ENCODE measurements at places on chromosomes 7 and 10.
A peak's percentile ranks its signal among the peaks of the same experiment; 100 is the strongest.

DNA sequence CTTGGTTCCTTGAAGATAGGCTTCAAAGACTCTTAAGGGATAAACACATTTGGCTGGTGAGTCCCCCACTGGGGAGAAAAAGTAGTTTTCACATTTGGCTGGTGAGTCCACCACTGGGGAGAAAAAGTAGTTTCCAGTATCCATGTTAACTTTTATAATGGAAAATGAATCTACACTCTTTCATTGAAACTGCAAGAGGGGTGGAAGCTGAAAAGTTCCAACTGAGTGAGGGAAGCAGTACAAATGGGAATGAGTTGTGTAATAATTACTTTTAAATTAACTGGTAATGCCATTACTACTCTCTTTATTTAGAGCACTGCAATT is 153.9 kb downstream of the MLLT10 start:
- DNase-seq, result no peak

- DNase-seq, result no peak
Measured at GRCh38 chr10:100319707-100320402, 10.2 kb downstream of the PKD2L1 start.

GRCh38 chr7:139108266-139109187 is 993 bp downstream of the ZC3HAV1 start:
- DNase-seq, result peak; percentile 73

DNA sequence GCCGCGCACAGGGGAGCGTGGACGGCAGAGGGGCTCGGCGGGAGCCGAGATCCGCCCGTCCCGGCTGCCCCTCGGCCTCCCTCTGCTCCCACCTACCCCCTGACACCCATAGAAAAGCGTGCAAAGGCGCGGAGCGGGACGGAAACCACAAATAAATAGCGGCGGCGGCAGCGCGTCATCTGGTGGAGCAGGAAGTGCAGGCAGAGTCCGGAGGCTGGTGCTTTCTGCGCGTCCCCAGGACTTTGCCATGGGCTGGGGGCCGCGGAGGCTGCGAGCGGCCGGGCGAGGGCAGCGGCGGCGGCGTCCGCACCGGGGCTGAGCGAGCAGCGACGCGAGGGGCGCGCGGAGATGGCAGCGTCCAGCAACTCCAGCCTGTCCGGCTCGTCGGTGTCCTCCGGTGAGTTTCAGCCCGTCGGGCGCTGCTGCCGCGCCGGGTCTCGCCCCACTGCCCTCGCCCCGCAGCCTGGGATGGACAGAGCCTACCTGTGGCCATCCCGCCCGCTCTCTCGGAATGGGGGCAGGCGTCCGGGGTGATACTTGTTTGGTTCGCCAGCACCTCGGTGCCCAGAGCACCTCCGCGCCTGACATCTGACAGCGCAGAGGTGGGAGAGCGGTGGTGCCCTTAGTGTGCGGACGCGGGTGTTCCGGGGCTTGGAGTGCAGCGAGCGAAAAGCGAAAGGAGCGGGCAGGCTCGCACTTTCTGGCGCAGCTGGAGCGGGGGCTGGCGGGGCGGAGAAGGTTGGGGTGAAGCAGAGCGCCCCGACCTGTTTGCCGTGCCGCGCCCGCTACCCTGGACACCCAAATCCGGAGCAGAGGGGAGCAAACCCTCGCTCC is at the start of gene CHN2:
Gene CHN2, plus strand, starts transcription at position 182 of the 834 bp plus-strand sequence.
- DNase-seq, result peak; percentile 77

- no peak for DNase-seq
Measured at GRCh38 chr10:78925275-78925674, 143.5 kb upstream of the ZMIZ1 start.

DNA sequence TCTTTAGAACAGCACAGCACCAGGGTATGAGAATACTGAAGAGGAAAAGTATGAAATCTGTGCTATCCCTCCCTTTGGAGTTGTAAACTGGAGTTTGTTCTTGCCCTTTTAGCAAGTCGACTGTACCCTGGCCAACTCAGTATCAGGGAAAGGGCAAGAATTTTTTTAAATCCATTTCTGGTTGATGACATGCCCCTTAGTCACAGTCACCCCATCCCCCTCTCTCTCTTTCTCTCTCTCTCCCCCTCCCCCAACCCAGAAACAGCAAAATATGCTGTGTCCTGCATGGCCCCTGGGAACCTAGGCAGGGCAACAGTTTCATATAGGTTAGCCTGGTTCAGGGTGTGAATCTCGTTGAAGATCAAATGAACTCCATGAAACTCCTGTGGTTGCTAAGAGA is 177.7 kb upstream of the ADO start:
- no peak for DNase-seq
